Memory B cell (primary cell): ENCODE measurements at places on chromosomes 3 and 15.

DNA sequence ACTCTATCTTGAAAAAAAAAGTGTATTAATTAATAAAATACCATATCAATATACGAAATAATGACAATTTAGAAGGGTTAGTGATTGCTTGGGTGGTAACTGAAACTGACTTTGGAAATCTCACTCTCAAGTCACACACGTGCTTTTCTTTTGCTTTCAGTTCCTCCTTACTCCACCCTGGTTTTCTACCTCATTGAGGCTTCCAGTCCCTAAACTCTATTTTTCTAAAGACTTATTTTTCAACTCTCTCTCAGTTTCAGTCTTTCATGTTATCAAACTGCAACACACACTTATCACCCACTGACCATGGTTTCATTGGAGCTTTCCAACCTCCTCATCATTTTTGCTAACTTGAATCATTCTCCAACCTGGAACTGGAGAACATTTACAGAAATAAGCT is 23.5 kb downstream of the IL12A start:
- DNase-seq: no peak

DNA sequence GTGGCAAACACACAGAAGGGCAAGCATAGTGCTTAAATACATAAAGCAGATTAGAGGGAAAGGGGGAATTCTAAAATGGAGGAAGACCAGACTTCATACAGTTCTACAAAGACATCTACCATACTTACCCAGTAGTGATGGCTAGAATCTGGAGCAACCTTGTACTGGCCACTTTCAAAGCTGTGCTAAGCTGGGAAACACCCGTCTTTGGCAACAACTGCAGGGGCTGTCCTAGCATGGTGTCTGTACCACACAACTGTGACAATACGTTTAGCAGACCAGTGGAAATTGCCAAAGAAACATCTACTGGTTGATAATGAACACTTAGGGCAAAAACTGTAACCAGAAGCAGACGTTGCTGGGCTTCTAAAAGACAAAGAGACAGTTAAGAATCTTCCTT is 97.0 kb downstream of the FBXL22 start:
- DNase-seq: no peak

DNA sequence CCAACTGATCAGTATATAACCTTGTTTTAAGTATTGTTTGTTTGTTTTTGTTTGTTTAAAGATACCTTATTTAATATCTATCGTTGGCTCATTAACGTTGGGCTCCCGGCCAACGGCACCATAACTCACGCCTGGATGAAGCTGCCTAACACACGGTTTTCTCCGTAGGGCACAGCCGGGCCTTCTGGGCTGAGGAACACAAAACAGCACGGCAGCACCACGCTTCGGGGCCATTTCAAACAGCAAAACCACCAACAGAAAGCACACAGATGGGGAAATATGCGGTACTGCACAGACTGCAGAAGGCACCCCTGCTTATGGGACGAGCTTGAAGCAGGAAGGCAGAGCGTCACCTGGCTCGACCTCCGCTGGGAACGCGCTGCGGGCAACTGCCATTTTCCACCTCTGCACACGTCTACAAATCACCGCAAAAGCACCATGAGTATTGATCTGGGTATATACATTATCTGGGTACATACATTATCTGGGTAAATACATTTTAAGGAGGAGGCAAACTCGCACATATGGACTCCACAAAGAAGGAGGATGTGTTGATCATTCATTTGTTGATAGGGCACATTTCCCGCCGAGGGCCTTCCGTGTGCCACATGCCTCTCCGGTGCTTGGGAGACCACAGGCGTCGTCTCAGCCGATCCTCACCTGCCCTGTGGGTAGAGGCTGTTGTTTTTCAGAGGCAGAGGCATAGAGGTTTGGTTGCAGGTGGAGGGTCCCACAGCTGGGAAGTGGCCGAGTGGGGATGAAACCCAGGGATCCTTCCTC is 123.7 kb upstream of the ATP2B2 start:
- no peak for DNase-seq

GRCh38 chr15:66763186-66764071 is 61.4 kb downstream of the SMAD6 start:
- no peak for DNase-seq

DNA sequence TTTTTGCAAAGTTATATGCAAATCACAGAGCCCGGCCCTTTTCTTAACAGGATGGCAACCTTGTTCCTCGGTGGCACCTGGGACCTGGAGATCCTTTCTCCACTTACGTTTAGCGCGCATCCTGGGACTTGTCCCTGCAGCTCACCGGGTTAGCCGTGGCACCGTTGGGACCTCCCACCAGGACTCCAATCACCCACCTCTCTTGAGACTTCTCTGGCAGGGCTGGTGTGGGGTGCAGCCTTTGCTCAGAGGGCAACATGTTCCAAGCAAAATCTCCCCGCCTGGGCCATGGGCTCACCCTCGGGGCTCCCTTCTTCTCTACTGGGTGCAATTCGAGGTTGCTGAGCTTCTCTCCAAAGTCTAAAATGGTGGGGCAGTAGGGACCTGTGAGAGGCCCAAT is 211.9 kb upstream of the UMPS start:
- DNase-seq: no peak

- DNase-seq: no peak
These were observed 149.6 kb upstream of the RGMA start for GRCh38 chr15:93238641-93239040.

- DNase-seq: no peak
These were observed 24.8 kb downstream of the VGLL4 start for GRCh38 chr3:11618904-11619303.

GRCh38 chr3:160885791-160886286 is 129.8 kb downstream of the PPM1L start:
- no peak for DNase-seq

DNA sequence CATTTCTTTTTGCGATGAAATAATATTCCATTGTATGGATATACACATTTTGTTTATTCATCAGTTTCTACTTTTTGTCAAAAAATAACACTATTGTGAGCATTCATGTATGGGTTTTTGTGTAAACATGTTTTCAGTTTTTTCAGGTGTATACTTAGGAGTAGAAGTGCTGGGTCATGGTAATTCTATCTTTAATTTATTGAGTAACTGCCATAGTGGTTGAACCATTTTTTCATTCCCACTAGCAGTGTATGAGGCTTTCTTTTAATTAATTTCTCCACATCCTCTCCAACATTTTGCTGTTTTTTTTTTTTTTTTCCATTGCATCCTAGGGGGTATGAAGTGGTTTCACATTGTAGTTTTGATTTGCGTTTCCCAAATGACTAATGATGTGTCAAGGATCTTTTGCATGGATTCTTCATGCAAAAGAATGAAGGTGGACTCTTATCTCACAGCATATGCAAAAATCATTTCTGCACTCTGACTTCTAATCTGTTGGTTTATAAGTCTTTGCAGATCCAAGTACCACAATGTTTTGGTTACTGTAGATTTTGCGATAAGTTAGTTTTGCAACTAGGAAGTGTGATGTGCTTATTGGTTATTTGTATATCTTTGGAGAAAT is 12.6 kb downstream of the ATP2C1 start:
- no peak for DNase-seq

DNA sequence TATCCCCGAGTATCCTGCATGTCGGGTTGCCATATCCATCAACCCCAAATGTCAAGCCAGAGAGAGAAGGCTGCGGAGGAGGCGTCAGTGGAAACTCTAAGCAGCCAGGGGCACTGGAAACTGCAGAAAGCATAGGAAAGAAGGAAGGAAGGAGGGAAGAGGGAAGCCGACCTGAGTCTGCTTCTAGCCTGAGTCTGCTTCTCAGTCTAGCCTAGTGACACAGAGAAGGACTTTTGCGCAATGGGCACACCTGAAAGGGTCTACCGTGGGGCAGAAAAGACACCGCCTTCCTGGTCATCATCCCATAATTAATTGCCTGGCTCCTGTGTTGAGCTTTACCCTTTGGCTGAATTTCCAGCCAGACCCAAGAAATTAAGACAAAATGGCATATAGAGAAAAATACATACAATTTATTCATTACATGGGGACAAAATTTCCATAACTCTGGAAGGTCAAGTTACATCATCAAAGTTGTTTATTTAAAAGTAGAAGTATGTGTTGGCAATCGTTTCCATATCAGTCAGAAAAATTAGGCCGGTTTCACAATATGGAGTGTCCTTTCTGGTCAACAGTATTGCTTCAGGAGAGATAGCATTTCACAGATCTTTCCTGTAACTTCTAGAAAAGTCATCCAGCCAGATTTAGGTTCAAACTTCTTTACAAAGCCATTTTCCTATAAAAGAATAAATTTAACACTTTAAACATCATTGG is 10.3 kb downstream of the BCL2A1 start:
- no peak for DNase-seq

DNA sequence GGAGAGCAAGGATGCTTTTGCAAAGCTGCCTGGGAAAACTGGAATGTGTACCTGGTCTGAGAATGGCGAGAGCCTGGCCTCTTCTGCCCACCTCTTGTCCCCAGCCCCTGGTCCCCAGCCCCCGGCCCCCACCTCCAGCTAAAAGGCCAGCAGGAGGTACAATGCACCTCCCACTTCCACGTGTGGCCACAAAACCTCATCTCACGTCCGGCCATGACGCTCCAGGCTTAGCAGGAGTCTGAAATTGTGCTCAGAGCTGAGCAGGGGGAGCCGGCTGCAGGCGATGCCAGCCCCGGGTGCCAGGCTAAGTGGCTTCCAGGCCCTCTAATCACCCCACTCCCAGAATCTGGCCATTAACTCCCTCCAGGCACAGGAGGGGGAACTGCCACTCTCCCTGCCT is 83.1 kb upstream of the PRR20G start:
- DNase-seq: no peak

GRCh38 chr3:118348169-118348557 is 686.5 kb downstream of the IGSF11 start:
- DNase-seq: no peak

- DNase-seq: no peak
These were observed 515.3 kb upstream of the CFAP20DC start for GRCh38 chr3:59565125-59565524.

DNA sequence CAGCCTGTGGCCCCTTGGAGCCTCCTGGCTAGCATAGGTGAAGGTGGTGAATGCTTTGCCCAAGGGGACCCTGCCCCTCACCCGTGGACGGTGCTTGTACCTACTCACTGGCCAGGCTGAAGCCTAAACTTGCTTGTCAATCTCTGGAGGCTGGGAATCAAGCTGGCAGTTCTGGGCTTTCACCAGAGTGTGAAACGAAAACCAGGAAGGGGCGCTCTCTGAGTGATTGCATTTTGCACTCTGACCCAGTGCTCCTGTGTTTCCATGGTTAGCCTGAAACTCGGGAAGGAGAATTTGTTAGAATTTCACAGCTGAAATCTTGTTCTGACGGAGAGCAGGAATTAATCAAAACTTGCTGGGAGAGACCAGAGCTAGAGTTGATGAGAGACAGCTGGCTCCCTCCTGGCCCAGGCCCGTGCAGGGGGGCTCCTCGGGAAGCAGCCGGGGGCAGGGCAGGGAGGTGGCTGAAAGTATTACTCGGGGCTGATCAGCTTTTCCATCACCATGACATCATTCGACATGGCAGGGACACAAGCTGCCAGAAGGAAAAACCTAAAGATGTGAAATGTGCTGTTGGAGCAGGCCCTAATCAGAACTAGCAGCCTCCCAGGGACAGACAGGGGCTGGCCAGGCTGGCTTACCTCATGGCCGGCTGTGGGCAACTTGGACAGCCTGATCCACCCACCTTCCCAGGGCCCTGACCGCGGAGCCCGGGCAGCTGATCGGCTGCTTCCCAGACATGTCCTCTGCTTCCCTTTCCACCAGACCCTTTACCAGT is 323.6 kb upstream of the CTDSPL start:
- no peak for DNase-seq

DNA sequence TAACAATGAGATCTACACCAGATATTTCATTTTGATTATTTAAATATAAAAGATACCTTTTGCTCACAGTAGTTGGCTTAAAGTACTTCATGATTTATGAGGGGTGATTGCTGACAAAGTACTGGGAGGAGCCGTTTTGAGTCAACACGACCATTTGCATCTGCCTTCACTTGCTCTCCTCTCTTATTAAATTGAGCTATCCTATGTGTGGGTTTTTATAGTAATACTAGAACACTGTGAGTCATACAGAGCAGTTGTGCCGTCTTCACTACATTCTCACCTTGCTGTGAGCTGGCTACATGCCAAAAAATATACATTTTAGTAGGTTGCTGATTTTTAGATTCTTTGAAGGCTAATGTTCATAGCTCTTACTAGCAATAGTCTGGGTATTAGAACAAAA is 161.2 kb downstream of the ALCAM start:
- no peak for DNase-seq

DNA sequence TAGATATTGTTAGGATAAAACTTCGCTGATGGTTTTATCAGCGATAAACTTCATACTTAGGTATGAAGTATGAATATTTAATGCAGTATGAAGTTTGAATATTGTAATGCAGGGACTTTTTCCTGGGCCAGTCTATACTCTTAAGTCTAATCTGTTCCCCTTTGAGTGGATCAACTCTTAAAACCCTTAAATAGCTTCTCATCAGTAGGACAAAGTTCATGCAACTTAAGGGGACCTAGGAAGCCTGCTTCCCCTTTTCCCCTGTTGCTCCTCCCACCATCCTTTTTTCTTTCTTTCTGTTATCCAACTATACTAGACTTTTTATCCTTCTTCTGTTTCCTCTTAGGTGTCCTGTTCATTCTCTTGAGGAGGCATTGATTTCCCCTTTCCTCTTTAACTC is 78.7 kb downstream of the MITF start:
- no peak for DNase-seq

DNA sequence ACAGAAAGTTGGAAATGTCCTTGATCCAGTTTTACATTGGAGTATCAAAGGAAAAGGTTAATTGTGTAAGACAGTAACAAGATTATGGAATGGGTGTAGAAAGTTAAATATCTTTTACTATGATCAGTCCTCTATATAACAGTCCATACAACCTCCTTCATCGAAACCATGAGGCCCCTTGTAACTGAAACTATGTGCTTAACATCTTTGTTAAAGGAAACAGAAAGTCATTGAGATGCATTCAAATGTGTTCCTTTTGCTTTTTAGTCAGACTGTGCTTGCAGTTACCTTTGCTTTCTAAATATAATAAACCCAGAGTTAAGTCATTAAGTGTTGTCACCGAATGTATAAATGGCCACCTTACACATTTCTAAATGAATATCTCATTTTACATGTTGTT is 1298.5 kb downstream of the ROBO2 start:
- DNase-seq: no peak

DNA sequence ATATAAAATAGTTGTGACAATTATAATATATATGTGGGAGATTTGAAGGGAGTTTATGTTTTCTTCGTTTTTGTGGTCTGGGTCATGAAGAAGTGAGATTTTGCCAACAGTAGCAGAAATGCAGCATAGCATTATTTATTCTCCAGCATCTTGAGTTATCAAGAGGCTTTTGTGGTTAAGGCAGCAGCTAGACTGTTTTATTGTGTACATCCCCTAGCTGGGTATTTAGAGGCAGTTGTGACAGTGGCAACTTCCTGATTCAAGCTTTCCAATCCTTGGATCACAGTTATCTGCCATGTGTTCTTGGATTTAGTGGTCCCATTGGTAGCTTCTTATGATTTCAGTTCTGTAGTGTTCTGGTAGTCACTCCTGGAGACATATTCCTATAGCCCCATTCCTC is 29.0 kb downstream of the ARIH1 start:
- DNase-seq: no peak
